Fibroblast of mammary gland (primary cell): ENCODE measurements at places on chromosomes 3 and 15.

DNA sequence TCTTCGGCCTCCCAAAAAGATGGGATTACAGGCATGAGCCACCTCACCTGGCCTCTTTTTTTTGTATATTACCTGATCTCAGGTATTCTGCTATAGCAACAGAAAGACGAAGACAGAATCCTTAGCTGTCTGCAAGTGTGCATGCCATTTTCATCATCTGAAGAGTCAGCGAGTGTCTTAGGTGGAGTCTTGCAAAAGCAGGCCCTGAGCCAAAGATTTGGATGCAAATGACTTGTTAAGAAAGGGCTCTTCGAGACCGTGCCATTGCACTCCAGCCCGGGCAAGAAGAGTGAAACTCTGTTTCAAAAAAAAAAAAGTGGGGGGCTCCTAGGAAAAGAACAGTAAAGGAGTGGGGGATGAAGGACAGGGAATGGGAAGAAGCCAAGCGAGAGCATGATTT, 10.2 kb upstream of the TRIM69 start:
- peak; percentile 33 for DNase-seq

DNA sequence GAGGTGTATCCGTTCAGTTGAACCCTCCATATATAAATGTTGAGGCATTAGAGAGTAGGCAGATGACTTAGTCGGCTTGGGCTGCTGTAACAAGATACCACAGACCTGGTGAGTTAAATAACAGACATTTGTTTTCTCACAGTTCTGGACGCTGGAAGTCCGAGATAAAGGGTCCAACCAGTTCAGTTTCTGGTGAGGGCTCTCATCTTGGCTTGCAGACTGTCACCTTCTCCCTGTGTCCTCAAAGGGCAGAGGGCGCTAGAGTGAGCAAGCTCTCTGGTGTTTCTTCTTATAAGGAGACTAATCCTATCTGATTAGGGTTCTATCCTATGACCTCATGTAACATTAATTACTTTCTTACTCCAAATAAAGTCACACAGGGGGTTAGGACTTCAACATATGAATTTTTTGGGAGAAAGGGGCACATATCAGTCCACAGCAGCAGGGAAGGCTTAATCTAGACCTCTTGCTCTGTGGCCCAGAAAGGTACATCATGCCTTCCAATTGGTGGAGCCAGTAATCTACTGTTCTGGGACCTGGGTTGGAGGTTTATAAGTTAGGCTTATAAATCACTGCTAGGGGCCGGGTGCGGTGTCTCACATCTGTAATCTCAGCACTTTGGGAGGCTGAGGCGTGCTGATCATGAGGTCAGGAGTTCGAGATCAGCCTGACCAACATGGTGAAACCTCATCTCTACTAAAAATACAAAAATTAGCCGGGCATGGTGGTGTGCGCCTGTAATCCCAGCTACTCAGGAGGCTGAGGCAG, 26.3 kb upstream of the SLC28A2 start:
- DNase-seq: no peak

DNA sequence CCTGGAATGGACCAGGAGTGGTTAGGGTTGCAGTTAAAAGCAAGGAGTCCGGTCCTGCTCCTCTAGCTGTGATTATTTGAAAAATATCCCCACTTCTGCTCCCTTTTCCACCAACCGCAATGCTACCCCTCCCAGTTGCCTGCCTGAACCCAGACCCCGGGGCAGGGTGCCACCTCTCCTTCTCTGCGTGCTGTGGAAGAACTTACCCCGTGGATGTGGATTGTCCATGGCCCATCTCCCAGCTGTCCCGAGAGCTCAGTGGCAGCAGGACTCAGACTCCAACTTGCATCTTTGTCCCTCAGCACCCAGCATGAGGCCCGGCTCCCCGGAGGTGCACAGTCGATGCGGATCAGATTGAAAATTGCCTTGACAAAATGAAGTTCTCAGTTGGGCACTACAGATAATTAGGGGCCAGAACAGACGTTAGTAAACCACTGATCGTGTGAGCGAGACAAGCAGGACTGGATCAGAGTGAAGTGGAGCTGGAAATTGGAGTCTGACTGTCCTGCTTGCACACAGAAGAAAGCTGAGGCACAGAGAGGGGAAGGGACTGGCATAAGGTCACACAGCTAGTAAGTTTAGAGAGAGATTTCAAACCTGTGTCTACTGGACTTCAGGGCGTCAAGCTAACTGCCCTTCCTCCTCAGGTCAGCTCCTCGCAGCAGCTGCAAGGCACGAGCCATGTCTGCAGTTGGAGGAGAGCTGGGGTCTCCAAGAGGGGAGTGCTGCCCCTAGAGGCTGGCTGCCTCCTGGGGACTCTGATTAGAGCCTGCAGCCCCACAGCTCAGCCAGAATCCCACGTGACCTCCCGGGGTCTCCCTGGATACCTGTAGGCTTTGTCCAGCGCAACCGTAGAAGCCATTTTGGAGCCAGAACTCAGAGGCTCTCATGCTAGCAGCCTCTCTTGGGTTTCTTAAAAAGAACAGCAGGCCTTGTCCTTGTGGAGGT, 14.7 kb downstream of the SLC6A1 start:
- no peak for DNase-seq

GRCh38 chr3:61409638-61410037, 151.7 kb upstream of the PTPRG start:
- no peak for DNase-seq

- DNase-seq: no peak
Observed at GRCh38 chr3:115186351-115187148, 39.5 kb upstream of the ZBTB20 start.

DNA sequence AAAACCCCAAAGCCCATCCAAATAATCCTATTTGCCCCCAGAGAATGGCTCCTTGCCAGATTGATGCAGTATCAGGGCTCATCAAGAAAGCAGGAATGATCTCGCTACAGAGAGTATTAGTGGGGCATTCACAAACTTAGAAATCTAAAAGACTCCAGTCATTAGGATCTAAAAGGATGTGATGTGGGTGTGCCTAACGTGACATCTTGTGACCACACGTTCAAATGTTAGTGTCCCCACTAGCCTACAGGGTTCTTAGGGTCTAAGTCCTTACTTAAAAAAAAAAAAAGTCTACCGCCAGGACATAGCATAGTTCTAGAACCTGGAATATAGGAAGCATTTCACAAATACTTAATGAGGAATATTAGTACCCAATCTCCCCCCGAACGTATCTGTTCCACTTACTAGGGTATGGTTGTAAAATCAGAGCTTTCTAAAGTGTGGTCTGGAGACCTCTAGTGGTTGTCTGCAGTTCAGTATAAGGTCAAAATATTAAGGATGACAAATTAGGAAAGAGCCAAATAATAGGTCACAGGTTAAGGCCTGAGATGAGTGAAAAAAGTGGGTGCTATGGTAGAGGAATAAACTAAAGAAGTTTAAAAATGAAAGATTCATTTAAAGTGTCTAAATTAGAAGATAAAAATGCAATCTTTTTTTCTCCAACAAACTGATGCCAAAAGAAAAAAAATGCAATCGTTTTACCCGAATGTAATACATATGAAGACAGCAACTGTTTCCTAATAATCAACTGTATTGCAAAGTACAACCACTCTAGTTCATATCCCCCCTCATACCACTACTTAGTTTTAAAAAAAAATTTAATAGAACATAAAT, 4.2 kb upstream of the CHRM5 start:
- peak; percentile 65 for DNase-seq

DNA sequence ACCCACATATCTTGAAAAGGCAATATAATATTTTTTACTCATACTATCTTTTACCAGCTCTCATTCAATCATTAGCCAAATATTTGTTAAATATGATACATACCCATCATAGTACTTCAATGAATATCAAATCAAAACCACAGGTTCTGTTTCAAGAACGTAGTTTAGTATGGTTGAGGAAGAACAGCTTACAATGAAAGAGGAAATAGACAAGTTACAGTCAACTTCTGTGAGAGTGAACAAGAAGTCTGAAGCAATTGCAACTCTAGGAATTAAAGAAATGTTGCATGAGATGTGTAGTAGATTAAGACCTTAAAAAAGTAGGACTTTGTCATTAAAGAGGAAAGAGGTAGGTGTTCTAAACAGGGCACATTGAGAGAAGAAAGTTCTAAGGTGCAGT, 9.3 kb downstream of the BCHE start:
- no peak for DNase-seq
